ENCODE measurements at places on chromosomes 7 and 10.

DNA sequence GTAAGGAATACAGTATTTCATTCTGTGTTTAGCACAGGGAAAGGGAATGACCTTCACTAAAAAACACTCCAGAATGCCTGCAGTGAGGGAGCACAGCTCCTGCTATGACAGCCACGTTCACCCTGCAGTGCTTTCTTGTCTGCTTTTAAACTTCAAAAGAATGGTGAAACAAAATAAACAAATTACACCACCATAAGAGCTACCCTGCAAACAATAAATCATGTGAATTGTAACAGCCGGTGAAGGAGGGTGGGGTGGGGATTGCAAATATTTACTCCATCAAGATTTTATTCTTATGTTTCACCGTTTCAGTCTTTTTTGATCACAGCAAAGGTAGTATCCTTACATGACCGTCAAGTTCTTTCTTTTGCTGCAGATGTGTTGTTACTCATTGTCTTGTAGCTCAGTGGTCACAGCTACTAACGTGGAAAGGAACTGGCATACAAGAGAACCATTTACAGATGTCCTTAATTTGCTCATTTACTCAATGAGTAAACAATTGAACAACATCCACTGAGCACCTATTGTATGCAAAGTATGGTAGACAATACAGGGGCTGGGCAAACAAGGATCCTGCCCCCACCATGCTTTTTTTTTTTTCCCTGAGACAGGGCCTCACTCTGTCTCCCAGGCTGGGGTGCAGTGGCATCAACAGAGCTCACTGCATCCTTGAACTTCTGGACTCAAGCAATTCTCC, 4.1 kb upstream of the CHN2 start:
- peak; percentile 27 for DNase-seq

DNA sequence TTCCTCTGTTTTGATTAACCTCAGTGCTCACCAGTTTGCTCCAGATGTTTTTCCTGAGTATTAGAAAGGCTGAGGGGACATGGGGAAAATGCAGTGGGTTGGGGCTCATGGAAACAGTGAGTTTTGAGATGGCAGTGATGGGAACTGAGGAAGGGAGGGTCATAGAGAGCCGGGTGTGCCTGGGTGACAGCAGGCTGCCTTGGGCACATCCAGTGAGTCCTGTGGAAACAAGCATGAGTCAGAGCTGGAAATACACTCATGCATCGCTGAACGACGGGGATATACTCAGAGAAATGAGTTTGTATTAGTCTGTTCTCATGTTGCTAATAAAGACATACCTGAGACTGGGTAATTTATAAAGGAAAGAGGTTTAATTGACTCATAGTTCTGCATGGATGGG, 202.2 kb downstream of the TMEM178B start:
- DNase-seq, result no peak

DNA sequence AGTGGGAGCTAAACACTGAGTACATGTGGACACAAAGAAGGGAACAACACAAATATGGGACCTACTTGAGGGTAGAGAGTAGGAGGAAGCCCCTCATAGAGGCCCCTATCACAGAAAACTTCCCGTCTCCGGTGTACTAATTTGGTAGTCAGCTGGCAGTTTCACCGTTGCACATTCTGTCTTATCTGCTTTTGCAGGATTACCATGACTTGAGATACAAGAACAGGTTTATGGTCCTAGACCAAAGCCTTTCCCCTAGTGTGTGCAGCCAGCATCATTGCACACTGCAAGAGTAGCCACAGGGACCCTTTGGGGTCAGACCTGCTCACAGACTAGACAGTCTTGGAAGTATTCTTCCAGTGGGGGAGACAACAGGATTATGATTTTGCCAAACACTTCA, 5.9 kb upstream of the IFIT1B start:
- no peak for DNase-seq

DNA sequence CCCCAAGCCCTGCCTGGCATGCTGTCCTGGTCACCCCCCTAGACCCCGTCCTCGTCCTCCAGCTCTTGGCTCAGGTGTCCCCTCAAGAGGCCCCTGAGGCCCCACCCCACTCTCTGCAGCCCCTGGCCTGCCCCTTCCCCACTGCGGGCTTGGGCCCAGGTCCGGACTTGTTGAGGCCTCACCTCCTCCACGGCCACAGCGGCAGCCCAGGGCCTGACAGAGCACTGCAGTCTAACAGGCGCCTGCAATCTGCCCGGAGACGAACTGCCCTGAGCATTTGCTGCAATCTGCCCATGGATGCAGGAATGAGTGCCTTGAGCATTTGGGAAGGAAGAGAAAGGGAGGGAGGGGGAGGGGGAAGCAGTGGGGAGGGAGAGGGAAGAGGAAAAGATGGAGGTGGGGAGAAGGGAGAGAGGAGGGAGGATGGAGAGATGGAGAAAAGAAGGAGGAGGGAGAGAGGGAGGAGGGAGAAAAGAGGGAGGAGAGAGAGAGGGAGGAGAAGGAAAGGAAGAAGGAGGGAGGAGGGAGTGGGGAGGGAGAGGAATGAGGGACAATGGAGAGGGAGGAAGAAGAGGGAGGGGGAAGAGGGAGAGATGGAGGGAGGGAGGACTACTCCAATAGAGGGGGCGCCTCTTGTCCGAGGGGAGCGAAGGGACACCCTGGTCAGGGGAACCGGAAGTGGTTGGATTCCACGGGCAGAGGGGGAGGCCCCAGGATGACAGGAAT, 73.9 kb downstream of the PDGFA start:
- no peak for DNase-seq

DNA sequence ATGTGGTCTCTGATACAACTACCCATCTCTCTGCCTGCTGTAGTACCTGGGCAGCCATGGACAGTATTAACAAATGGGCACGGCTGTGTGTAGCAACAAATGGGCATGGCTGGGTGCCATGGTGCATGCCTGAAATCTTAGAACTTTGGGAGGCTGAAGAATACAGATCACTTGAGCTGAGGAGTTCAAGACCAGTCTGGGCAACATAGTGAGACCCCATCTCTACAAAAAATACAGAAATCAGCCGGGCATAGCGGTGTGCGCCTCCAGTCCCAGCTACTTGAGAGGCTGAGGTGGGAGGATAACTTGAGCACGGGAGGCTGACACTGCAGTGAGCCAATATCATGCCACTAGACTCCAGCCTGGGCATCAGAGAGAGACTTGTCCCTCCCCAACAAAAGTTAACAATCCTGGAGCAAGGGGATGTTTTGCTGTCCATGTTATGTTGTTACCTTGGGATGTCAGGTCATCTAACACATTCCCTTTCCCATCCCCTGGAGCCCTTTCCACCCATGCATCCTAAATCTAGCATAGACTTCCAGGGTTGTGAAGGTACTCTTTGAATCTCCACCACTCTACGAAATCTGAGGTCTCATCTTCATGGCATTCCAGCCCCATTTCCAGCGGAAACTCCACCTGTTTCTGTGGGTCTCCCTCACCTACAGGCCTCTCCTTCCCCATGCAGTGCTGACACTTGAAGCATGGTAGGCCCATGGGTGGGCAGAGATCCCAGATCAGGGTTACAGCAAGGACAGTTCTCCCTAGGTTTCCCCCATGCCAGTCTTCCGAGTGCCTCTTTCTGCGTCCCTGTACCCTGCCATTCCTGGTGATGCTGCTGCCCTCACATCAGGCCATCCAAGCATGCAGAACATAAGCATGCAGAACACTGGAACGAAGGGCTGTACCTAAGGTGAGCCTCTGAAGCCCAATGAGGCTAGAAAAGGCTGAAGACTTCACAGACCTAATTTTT, 13.1 kb downstream of the FXYD4 start:
- no peak for DNase-seq

GRCh38 chr10:126439942-126440341, 51.7 kb upstream of the ADAM12 start:
- no peak for DNase-seq

- no peak for DNase-seq
Measured at GRCh38 chr10:121754666-121755065, 156.4 kb upstream of the FGFR2 start.

DNA sequence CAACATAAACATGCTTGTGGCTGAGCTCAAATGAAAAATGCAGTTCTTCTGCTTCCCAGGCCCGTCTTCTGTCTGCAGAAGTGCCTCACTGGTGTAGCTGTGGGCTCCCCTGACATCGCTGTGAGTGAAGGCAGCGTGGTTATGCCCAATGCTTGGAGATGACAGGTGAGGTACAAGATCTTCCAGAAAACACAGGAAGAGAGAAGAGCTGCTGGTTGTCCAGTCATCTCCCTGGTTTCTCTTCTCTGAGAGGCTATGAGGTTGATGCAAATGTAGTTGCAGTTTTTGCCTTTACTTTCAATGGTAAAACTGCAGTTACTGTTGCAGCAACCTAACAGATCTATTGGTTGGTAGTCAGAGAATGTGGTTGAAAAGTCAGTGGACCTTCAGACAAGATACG, 223.6 kb downstream of the GATA3 start:
- no peak for DNase-seq

- DNase-seq, result no peak
Measured at GRCh38 chr7:153393666-153394065, 634.1 kb downstream of the ACTR3B start.

DNA sequence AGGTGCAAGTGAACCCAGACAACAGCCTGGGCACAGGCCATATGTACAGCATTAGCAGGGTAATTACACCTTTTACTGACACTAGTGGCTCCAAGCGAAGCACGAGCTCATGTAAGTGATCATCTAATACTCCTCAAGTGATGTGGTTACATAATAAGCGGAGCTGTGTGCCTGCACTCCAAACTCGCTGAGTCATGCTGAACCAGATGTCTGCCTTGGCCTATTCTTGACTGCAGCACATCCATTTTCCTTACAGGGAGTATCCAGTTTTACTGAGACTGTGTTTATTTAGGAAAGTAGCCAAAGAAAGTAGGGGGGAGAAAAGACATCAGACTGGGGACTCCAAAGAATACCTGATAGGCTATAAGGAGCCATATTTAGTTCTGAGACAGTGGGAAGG, 90.1 kb downstream of the GRM3 start:
- no peak for DNase-seq

DNA sequence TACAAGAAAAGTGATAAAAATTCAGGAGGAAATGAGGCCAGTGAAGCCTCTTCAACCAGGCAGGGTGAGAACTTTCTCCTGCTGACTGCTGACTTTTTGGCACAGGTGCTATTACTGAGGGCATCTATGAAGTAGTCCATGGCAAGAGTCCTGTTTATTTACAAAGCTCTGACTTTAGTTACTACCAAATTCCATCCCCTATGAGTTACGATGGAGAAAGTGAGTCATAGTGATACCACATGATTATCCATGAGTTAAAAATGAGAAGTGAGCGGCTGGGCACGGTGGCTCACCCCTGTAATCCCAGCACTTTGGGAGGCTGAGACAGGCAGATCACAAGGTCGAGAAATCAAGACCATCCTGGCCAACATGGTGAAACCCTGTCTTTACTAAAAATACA, 19.9 kb downstream of the CCDC3 start:
- DNase-seq, result no peak

GRCh38 chr10:88830643-88831268, 20.9 kb downstream of the ANKRD22 start:
- DNase-seq, result no peak

DNA sequence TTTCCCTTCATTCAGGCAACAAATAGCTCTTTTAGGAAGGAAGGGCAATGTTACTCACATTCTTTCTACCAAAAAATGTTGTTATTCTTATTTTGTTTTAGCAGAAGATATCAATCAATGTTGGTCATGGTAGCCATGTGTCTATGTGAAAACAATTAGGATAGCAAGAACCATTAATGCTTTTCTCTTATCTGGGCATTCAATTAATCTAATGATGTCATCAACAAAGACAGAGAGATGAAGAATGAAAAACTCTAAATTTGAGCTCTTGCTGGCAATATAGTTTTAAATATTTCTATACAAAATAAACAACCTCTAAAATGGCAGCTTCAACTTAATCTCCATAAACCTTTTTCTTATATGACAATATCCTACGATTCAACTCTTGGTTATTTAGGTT, 353.7 kb upstream of the ANKRD30A start:
- DNase-seq, result no peak

All from hepatocyte (in vitro differentiated cells).